ENCODE measurements at places on chromosomes 1 and 21. TPM values are rescaled to one million over a fixed set of nuclear protein-coding genes. Genes with fewer than 3 reads are reported as not detected.

The ITGB2 gene
- total RNA-seq = 24.8 TPM

DNA sequence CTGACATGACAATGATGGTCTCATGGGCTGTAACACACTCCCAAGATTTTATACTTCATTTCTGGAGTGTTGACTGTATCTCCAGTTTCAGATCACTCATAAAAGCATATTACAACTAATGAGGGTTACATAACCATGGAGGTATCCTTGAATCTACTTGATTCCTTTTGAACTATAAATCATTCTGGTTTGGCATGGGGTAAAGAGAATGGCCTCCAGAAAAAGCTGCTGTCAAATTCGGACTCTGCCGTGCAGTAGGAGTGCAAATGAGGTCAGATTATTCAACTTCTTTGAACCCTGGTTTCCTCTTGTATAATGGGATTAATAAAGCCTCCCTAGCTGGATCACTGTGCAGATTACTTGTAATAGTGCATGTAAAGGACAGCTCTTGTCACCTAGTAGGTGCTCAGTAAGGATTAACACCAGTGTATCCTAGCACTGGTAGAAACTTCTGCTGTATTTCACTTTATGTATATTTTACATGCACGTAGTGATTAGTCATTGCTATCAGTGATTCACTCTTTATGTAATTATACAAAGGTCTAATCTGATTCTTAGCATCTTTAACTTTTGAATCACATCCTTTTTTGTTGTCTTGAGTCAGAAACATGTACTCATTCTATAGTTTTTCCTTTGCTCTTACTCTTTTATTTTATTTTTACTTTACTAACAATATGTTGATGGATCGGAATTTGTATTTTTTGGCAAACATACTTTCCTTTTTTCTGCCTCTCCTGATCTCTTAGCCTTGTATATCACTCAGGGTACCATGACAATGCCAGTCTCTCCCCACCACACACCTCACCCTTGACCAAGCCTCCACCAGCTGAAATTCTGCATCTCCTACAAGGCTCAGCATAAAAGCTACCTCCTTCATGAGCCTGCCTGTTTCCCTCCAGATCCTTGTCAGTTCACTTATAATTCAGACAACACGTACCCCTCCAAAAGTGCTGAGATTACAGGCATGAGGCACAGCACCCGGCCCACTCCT lies 3.2 kb downstream of the LRRC8C start:
- no peaks in the 10 kb centered on the region for H3K27me3 ChIP-seq
- H3K4me3 ChIP-seq = no peak overlapping the region
- peaks cover 24% of the 10 kb centered on the region for H3K4me1 ChIP-seq
- H3K27ac ChIP-seq = peak overlapping the region; percentile 61
- DNase-seq = peak; percentile 44

DNA sequence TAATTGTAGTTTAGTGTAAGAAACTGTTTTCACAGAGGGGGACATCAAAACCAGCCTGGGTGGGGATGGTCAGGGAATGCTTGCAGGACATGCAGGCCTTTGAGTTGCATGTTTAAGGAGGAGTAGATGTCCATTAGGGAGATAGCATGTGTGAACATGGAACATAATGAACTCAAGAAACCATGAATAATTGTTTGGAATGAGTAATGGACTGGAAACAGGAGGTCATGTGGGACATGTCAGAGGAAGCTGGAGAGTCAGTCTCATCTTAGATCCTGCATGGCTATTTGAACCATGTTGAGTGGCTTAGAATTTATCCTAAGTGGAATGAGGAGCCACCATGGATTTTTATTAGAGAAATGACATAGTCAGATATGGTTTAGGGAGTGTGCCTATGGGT lies 86.4 kb downstream of the RPE65 start:
- H3K36me3 ChIP-seq = no peaks in the 10 kb centered on the region
- no peak overlapping the region for H3K4me3 ChIP-seq
- no peak for DNase-seq
- no peak overlapping the region for H3K27ac ChIP-seq

- no peak for DNase-seq
- H3K27me3 ChIP-seq = peaks cover 6% of the 10 kb centered on the region
- H3K4me1 ChIP-seq = no peaks in the 10 kb centered on the region
- H3K4me3 ChIP-seq = no peak overlapping the region
- no peak overlapping the region for H3K27ac ChIP-seq
Observed at GRCh38 chr1:42002220-42002619, 83.5 kb upstream of the HIVEP3 start.

The CASQ2 gene
- total RNA-seq = not detected

The TMEM51 gene
- total RNA-seq = 6.4 TPM

DNA sequence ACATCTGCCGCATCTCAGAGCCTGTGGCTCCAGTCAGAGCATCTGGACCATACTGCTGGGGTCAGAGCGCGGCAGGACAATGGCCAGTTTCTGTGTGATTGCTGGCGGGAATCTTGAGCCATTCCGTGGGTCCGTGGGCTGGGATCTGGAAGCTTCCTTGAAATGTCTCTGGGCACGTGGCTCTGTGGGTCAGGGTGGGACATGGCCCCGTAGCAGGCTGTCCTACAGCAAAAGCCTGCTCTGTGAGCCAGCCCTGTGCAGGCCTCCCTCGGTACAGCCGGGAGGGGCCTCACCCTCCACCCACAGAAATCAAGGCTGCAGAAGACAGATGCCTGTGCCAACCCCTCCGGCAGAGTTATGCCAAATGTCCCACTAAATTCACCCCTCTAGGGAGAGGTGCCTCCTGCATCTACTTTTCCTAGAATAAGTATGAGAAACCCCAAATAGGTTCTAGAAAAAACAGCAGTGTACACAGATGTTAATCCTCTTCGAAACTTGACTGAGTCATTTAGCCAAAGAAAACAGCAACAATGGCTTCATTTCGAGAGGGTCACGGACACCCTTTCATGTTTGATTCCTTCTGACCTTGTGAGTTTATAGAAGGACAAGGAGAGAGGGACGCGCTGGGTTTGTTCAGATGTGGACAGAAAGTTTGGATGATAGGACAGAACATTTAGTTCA lies 27.8 kb downstream of the COL18A1 start:
- DNase-seq = peak; percentile 14
- H3K36me3 ChIP-seq = no peaks in the 10 kb centered on the region
- H3K4me3 ChIP-seq = no peak overlapping the region
- H3K27ac ChIP-seq = no peak overlapping the region
- peaks cover 4% of the 10 kb centered on the region for H3K4me1 ChIP-seq

GRCh38 chr1:50929376-50929958 lies 30.6 kb downstream of the FAF1 start:
- DNase-seq = peak; percentile 37
- H3K4me1 ChIP-seq = no peaks in the 10 kb centered on the region
- H3K4me3 ChIP-seq = no peak overlapping the region
- no peaks in the 10 kb centered on the region for H3K27me3 ChIP-seq
- H3K36me3 ChIP-seq = peaks cover 13% of the 10 kb centered on the region
